ENCODE measurements at places on chromosomes 6 and 20. TPM values are rescaled to one million over a fixed set of nuclear protein-coding genes. Genes with fewer than 3 reads are reported as not detected.

PCK1 gene
- total RNA-seq: 4.7 TPM

PHACTR1 gene
- total RNA-seq: 72.8 TPM

SMPDL3A gene
- total RNA-seq: 19.6 TPM

GRCh38 chr6:19836799-19837510 is at the start of gene ID4:
ID4 (plus strand) TSS chr6:19837370; CDS start chr6:19837755, 385 bp downstream.
- H3K4me1 ChIP-seq: peaks cover 4% of the 10 kb centered on the region
- peaks cover 12% of the 10 kb centered on the region for H3K27me3 ChIP-seq
- DNase-seq: peak; percentile 97
- H3K27ac ChIP-seq: peak within 1 kb of the TSS; percentile 85
- H3K36me3 ChIP-seq: no peaks in the 10 kb centered on the region
- peak within 1 kb of the TSS; percentile 59 for H3K4me3 ChIP-seq

DNA sequence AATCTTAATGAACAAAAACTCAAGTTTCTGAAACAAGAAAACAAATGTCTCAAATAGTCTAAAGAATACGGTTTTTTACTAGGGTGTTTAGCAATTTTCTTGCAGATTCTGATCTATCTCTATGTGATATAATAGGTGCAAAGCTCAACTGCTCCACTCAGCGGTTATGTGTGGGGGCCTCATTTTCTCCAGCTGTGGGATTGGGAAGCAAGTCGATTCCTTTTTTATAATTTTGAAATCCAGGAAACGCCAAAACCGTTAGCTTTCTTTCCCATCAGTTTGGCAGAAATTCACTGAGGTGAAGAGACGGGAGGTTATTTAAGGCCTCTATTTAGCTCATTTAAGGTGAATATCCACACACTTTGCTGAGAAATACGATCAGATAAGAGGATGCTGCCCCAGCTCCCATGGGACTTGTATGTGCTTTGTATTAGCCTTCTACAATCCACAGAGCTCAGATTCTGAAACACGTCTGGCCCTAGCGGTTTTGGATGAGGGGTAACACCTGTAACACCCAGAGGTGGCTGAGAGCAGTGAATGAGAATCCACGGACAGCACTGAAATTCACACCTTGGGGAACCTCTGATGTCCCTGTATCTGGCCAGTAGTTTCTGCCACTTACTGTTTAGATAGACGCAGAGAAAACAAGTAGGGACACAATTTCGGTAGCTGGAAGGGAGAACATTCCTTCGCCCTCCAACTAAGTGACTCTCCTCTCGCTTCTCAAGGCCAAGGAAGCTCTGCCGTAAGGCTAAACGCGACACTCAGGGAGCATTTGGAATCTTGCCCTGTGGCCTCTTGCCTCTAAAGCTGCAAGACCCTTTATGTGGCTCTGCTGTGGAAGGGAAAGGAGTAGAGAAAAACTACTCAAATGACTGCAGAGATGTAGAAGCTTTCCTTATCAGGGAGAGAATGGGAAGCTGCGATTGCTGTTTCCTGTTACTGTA is 6.5 kb upstream of the BCAS4 start:
- DNase-seq: no peak
- no peak overlapping the region for H3K4me3 ChIP-seq
- no peaks in the 10 kb centered on the region for H3K27me3 ChIP-seq
- H3K36me3 ChIP-seq: no peaks in the 10 kb centered on the region

GRCh38 chr6:31966506-31966905 is 5.4 kb downstream of the DXO start:
- H3K27ac ChIP-seq: no peak overlapping the region
- no peak overlapping the region for H3K4me3 ChIP-seq
- H3K27me3 ChIP-seq: no peaks in the 10 kb centered on the region
- peaks cover 9% of the 10 kb centered on the region for H3K4me1 ChIP-seq
- H3K36me3 ChIP-seq: peaks cover 83% of the 10 kb centered on the region

DNA sequence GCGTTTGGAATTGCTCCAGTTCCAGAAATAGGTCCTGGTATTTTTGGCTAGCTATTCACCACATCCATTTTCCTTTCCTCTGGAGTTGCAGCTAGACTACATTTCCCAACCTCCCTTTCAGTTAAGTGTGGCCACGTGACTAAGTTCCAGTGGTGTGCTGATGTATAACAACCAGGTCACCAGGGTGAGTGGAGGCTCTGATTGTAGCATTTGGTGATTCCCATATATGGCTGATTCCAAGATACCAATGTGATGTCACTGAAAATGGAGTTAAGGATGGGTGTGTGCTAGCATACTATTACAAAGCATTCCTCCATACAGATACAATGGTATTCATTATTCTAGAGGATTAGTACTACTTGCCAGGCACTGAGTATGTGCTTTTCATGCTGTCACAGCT is 49.7 kb upstream of the STK35 start:
- DNase-seq: no peak
- no peak overlapping the region for H3K27ac ChIP-seq
- peaks cover 40% of the 10 kb centered on the region for H3K27me3 ChIP-seq
- H3K36me3 ChIP-seq: no peaks in the 10 kb centered on the region

- H3K4me3 ChIP-seq: peak overlapping the region; percentile 17
- H3K4me1 ChIP-seq: no peaks in the 10 kb centered on the region
- H3K27ac ChIP-seq: no peak overlapping the region
- DNase-seq: no peak
- H3K36me3 ChIP-seq: no peaks in the 10 kb centered on the region
Observed at GRCh38 chr6:113649276-113649675, 207.9 kb upstream of the MARCKS start.
